ENCODE measurements at places on chromosomes 2 and 18.

GRCh38 chr18:37294951-37295350 is 270.6 kb downstream of the CELF4 start:
- DNase-seq, result no peak

- DNase-seq, result no peak
Measured at GRCh38 chr18:8781671-8782070, 76.3 kb downstream of the MTCL1 start.

GRCh38 chr2:54879598-54880332 is 156.3 kb downstream of the EML6 start:
- no peak for DNase-seq

- DNase-seq, result no peak
Measured at GRCh38 chr2:174044556-174044955, 79.4 kb upstream of the SP3 start.

DNA sequence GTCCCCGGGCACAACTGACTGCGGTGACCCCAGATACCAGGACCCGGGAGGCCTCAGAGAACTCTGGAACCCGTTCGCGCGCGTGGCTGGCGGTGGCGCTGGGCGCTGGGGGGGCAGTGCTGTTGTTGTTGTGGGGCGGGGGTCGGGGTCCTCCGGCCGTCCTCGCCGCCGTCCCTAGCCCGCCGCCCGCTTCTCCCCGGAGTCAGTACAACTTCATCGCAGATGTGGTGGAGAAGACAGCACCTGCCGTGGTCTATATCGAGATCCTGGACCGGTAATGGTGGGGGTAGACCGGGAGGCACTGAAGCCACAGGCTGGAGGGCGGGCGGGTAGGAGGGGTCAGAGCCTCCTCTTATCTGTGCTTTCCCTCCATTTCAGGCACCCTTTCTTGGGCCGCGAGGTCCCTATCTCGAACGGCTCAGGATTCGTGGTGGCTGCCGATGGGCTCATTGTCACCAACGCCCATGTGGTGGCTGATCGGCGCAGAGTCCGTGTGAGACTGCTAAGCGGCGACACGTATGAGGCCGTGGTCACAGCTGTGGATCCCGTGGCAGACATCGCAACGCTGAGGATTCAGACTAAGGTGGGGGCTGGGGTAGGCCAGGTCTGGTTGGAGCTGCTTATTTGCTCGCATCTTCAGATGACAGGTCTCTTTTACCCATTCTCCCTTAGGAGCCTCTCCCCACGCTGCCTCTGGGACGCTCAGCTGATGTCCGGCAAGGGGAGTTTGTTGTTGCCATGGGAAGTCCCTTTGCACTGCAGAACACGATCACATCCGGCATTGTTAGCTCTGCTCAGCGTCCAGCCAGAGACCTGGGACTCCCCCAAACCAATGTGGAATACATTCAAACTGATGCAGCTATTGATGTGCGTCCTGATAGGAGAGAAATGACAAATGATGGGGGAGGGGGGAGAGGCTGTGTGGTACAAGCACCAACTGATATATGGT is 780 bp downstream of the HTRA2 start:
- no peak for DNase-seq

DNA sequence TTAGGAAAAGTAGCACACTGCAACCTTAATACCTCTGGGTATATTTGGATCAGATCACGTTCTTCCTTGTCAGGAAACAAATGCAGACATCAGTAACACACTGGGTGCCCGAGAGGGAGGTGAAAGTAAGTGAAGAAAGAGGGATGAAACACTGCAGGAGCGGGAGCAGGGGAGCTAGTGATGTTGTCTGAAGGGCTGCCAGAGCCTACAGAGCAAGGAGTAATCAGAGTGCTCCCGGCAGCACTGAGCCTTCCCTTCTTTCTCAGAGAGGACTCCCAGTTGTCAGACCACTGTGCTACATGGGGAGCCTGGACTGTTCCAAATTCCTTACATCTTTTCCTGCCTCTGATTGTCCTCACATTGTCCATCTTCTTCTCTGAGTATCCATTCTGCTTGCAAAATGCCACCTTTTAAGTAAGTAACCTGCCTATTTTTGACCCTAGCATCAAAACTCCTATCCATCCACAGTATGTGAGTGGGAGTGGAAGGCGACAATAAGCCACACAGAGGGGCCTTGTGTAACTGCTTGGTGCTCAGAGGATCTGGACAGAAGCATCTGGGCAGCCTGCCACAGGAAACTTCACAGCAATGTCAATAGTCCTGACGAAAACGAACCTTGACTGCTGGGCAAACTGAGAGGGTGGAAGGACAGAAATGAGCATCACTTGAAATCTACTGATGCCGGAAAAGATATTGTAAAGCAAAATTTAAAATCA is 10.8 kb upstream of the NAB1 start:
- no peak for DNase-seq

DNA sequence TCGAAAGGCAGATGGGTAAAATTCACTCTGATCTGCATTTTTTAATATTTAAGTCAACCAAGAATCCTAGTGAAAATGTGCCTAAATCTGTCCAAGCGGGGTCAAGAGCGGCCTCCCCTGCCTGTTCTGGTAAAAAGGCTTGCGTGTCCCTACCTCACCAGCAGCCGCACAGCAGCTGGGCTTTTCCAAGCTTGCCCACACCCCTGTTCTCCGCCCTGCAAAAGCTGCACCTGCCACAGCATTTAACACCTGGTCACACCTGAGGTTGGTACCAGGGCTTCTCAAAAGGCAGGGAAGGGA is 25.8 kb upstream of the TMEM182 start:
- no peak for DNase-seq

All from esophagus squamous epithelium (tissue), 5 donors.